ENCODE measurements at places on chromosomes 3 and 15.

DNA sequence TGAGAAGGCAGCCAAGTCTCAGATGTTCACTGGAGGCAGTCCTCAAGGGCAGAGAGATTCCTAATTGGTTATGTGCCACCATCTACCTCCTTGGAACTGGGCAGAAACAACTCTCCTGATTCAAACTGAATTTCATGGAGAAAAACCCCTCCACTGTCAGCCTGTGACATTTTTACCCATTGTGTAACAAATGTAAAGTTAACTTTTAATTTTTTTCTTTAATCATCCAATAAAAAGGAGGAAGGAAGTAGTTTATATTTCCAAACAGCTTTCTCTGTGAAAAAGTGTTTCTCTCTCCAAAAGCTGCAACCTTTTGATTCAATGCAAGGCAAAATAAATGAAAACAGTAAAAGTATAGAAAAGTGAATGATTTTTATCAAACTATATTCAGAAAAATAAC lies 510 bp upstream of the COLQ start:
- no peak for DNase-seq

GRCh38 chr15:52651868-52652267 lies 27.3 kb downstream of the ATOSA start:
- DNase-seq, result peak; percentile 29

DNA sequence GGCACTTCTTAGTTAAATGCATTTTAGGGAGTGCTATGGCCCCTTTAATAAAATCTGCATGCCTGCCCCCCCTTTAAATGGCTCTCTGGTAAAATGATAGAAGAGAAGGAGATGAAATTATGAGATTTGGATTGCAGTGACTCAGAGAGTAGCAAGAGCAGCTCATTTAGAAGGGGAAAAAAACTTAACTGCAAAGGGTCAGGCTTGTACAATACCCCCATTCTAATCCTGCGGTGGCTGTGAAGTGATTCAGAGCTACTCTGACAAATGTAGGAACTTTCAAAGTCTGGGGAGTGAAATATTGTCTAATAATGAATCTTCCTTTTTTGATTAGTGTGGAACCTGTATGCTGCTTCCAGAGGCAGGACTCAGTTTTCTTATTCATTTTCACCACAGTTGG lies 44.1 kb upstream of the TBC1D23 start:
- DNase-seq, result no peak

GRCh38 chr15:24901409-24901808 lies 53.4 kb upstream of the SNRPN start:
- no peak for DNase-seq

- DNase-seq, result peak; percentile 1
Measured at GRCh38 chr3:128060473-128061381, 8.5 kb downstream of the SEC61A1 start.

DNA sequence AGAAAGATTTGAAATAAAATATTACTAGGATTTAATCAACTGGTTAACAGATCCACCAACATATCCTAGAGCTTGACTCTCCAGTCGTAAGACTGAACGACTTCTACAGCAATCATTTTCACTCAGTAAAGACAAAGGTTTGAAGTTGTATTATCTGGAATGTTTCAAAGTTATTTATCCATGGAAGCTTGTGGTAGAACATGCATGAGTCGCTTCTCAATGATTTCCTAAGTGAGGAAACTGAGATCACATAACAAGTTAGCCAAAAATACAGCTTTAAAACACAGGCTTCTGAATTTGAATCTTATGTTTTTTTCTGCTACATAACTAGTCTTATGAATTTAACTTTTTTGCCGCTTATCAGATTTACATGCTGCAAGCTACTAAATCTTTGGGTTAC lies 241.8 kb downstream of the FOXP1 start:
- DNase-seq, result no peak

- DNase-seq, result no peak
Measured at GRCh38 chr3:158470944-158471638, 99.9 kb upstream of the MLF1 start.

DNA sequence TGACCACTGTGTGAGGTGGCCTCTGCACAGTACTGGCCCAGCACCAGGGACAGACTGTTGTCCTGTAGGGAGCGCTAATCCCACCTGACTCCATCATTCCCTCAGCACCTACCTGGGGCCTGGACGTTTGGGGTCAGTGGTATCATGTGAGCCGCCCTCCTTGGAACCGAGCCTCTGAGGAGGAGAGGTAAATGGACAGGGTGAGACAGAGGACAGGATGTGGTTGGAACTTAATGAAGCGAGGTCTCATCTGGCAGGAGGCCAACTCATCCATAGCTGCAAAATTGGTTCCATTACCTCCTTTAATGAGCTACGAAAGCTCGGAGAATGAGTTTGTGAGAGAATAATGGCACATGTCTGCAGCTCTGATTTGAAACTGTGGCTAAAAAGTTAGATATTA lies 13.9 kb downstream of the MAPKAPK3 start:
- DNase-seq, result no peak

- no peak for DNase-seq
Measured at GRCh38 chr15:71730277-71731144, 79.8 kb upstream of the NR2E3 start.

GRCh38 chr15:77568014-77568972 lies 64.4 kb downstream of the LINGO1 start:
- no peak for DNase-seq

GRCh38 chr15:79025201-79025600 lies 65.4 kb downstream of the RASGRF1 start:
- DNase-seq, result no peak

DNA sequence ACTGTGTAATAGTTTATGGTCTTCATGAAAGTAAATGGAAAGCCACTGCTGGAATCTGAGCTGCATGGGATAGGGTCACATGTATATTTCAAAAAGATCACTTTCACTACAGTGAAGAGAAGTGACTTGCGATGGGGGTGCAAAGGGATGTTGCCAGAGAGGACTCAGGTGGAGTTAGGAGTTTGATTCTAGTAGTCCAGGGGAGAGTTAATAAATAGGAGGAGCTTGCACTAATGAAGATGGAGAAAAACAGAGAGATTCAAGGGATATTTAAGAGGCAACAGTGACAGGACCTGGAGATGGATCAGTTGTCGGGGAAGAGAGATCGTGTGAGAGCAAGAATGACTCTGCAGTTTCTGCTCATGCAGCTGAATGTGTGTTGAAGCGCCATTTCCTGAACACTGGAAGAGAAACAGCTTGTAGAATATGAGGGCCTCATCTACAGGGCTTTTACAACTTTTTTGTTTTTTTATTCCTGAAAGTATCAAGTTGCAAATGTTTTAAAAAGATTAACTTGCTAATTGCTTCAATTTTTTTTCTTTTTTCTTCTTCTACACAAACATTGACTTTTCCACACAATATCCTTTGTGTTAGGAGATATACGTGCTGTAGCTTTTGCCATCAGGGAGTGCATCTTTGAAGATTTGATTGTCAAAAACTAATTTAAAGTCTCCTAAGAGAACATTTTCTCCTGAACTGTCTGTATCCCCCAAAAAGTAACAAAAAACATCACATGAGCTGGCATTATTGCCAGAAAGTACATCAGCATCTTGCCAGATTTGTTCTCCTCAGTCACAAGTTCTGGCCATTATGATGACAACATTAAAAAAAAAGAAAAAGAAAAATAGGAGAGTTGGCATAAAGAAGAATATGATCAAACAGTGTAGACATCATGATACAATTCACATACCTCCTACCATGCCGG lies 37.5 kb downstream of the SETMAR start:
- no peak for DNase-seq

DNA sequence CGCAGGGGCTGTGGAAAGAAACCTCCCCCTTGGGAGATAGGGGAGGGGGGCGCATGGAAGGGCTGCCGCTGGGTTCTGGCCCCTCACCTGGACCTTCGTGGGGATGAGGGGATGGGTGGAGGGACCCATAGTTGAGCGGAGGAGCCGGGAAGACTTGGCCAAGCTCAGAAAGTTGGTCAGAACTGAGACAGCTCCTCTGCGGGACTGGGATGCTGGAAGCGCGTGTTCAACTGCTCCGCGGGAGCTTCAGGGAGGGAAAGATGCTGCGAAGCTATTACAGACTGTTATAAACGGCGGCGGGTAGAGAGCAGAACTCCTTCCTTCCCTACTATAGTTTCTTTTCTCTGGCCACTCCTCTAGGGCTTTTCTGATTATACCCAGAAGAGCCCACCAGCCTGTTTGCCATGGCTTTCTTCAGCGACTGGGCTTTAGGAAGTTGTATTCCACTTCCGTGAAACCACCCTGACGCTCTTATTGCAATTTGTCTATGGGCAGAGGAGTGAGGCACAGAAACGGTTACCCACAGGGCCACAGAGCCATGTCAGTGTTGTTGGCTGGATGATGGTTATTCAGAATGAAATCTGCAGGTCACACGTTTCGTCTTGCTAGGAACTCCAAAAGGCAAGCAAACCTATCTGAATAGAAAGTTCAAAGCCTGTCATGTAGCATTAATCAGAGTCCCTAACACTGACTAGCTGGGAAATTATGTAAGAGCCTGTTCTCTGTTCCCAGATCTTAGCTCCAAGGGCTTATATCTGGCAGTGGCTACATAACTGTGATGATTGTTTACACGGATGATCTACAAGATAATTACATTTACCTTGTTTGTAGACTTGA lies 1.1 kb downstream of the SYNPR start:
- no peak for DNase-seq

DNA sequence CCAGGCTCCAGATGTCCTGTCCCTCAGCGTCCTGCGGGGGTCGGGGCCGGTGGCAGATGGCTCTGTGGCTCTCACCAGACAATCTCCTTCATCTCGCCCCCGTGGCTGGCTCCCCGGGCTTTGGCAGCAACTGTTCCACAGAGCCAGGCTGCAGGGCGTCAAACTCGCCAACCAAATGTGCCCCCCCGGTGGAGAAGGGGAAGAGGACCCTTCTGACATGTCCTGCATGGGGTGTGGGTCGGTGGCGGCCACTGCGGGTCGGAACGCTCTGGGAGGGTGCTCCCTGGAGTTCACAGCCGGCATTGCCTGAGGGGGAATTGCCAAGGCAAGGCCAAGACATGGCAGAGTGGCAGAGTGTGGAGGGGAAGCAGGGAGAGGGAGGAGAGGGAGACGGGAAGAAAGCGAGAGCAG lies 36.0 kb downstream of the BDH1 start:
- no peak for DNase-seq

GRCh38 chr3:113148284-113148683 lies 63.1 kb upstream of the BOC start:
- no peak for DNase-seq

DNA sequence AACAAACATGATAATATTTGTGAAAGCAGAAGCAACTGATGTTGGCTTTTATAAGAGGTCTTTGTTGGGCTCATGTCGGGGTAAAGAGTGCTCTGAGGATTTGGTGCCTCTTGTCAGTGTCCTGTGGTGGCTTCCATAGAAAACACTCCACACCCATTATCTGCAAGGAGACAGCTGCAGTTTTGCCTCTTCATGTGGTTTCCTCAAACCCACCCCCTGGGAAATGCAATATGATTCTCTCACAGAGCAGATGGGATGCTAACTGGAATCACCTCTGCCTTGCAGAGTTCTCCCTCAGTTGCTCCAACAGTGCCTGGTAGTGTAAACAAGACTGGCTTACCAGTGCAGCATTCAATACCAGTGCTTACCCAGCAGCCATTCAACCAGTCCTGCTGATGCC lies 771.4 kb upstream of the CFAP20DC start:
- DNase-seq, result no peak

DNA sequence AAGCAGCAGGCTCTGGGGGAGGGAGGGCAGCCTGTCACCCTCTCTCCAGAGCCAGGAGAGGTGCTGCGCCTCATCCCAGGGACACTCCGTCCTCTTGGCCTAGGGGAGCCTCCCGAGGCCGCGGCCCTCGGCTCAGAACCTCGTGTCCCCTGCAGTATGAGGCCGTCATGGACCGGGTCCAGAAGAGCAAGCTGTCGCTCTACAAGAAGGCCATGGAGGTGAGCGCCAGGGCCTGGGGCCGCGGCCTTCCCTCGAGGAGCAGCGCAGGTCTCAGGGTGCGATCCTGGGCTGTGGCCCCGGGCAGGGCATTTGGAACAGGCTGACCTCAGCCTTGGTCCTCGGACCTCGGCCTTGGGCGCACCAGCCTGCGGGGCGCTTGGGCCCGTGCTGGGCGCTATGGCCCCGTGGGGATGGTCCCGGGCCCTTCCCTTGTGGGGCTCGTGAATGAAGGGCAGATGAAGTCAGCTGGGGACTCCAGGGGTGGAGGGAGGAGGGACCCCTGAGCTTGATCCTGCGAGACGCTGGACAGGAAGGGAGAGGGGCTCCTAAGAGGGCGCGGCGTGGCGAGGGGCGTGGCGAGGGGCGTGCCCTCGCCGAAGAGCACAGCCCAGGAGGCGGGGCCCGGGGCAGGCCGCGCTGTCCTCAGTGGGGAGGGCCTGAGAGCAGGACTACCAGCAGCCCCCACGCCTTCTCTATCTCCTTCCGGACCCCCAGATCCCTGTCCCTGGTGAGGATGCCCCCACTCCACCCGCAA lies 32.9 kb downstream of the PSTPIP1 start:
- no peak for DNase-seq

DNA sequence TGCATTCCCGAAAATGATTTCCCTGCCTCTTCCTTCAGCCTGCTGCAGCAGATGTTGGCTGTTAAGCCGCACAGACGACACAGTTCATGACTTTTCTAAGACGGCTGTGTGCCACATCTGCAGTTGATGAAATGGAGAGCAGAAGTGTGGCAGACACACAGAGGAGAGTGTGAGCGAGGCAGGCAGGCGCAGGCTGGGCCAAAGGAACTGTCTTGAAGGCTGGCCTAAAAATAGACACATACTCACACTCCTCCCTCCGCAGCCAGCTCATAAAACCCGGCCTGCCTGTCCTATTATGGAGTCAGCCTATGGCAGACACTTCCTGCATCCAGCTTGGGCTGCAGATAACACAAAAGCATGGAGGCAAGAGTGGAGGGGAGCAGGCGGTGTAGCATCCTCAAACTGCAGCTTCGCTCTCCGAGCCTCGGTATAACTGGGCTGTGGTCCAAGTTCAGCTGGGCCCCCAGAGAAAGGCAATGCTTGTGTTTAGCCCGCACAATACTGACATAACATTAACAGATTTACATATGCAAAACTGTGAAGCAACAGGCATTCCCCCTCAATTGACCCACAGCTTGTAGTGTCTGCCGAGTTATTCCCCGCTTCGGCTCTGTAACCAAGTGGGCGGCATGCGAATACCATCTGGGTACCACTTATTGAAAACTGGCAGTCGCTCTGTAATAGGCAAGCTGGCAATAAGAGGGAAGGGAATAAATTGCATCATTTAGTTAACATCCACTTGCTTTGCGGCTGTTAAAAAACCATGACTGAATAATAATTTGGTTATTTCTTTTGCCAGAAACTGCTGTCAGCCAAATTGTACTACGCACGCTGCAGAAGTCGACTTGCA lies 40.8 kb downstream of the FOXP1 start:
- no peak for DNase-seq

- no peak for DNase-seq
Measured at GRCh38 chr3:153142961-153143360, 19.1 kb upstream of the RAP2B start.

GRCh38 chr15:34942363-34942762 lies 27.2 kb downstream of the AQR start:
- DNase-seq, result no peak

GRCh38 chr3:15681668-15682067 lies 80.1 kb downstream of the BTD start:
- no peak for DNase-seq

DNA sequence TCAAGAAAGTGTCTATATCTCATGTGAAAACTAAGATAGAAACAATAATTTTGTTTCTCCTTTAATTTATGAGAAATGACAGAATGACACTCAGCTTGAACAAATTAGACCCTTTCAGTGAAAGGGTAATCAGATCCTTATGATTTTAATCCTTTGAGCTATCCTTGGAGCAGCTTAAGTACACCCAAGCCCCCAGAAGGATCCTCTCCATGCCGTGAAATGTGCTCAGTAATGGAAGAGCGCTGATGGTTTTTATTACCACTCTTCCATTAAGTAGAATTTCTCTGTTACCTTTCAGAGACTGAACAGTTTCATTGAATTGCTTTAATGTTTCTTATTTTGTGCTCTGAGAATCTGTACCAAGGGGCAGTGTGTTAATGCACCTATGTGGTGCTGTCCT lies 54.3 kb downstream of the HMG20A start:
- no peak for DNase-seq

Measured in activated T-helper 2 cell treated with anti-CD3 and anti-CD28 coated beads, Interferon-gamma antibody, Interleukin-2, Interleukin-4, amounts not matched to agents 10 μg/mL and 5 μg/mL and 100 μg/mL, durations not matched to agents 14 hours and 24 hours and 36 hours (primary cell).